ENCODE measurements at places on chromosomes 16 and 17.

DNA sequence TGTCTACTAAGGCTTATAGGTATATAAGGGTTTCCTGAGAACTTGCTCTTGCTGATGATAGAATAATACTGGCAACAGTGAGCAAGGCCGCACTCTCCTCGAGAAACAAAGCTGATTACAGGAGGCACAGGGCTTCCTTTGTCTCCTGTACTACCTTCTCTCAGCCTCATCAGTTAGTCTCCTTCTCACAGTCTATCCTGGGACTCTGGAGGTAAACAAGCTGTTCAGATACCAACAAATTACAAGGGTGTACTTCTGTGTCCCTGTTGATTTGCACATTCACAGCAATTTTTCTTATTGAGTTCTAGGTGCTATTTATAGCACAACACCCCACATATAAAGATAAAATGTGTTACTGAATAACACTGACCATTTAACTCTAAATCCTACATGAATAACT, 98.7 kb downstream of the TRIM37 start:
- no peak for DNase-seq
- H3K36me3 ChIP-seq = peaks cover 4% of the 10 kb centered on the region
- H3K4me1 ChIP-seq = peaks cover 4% of the 10 kb centered on the region
- H3K27ac ChIP-seq = no peak overlapping the region
- H3K27me3 ChIP-seq = no peaks in the 10 kb centered on the region

DNA sequence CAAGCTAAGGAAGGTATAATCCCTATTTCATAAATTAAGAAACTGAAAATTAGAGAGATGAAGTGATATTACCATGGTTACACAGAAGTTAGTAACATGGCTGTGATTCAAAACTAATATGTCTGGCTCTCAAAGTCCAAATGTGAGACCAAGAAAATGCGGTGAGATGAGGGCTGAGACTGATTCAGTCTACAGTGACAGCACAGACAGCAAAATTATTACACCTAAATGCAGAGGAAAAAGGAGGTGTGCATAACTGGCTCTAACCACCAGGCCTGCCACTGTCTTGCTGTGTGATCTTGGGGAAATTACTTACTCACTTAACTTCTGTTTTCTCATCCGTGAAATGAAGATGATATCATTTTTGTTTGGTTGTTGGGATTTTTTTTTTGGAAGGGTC, 270.0 kb upstream of the SOX9 start:
- DNase-seq = no peak
- H3K4me1 ChIP-seq = no peaks in the 10 kb centered on the region
- H3K4me3 ChIP-seq = no peak overlapping the region

- no peak overlapping the region for H3K27ac ChIP-seq
- peaks cover 18% of the 10 kb centered on the region for H3K4me1 ChIP-seq
- no peaks in the 10 kb centered on the region for H3K36me3 ChIP-seq
- H3K4me3 ChIP-seq = no peak overlapping the region
- DNase-seq = no peak
- no peaks in the 10 kb centered on the region for H3K27me3 ChIP-seq
Observed at GRCh38 chr17:6985266-6985665, 10.6 kb upstream of the ALOX12 start.

- DNase-seq = no peak
- H3K27me3 ChIP-seq = no peaks in the 10 kb centered on the region
- no peaks in the 10 kb centered on the region for H3K4me1 ChIP-seq
- no peak overlapping the region for H3K27ac ChIP-seq
- no peaks in the 10 kb centered on the region for H3K36me3 ChIP-seq
- no peak overlapping the region for H3K4me3 ChIP-seq
Observed at GRCh38 chr16:5336941-5337340, 239.3 kb upstream of the EEF2KMT start.

- no peak for DNase-seq
- no peaks in the 10 kb centered on the region for H3K27me3 ChIP-seq
- H3K36me3 ChIP-seq = no peaks in the 10 kb centered on the region
- H3K27ac ChIP-seq = no peak overlapping the region
Observed at GRCh38 chr16:56324406-56324805, 100.9 kb downstream of the AMFR start.

DNA sequence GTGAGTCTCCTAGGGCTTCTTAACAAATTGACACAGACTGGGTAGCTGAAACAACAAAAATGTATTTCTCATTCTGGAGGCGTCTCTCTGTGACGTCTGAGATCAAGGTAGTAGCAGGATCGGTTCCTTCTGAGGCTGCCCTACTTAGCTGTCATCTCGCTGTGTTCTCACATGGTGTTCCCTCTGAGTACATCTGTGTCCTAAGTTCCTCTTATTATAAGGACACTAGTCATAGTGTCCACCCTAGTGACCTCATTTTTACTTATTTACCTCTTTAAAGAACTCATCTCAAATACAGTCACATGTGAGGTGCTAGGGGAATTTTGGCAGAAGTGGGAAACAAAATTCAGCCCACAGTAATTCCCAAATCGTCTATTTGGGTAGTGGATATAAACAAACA, 529.1 kb downstream of the NPIPA7 start:
- no peak overlapping the region for H3K27ac ChIP-seq
- no peaks in the 10 kb centered on the region for H3K4me1 ChIP-seq
- H3K27me3 ChIP-seq = peaks cover 3% of the 10 kb centered on the region
- DNase-seq = no peak
- H3K36me3 ChIP-seq = no peaks in the 10 kb centered on the region

DNA sequence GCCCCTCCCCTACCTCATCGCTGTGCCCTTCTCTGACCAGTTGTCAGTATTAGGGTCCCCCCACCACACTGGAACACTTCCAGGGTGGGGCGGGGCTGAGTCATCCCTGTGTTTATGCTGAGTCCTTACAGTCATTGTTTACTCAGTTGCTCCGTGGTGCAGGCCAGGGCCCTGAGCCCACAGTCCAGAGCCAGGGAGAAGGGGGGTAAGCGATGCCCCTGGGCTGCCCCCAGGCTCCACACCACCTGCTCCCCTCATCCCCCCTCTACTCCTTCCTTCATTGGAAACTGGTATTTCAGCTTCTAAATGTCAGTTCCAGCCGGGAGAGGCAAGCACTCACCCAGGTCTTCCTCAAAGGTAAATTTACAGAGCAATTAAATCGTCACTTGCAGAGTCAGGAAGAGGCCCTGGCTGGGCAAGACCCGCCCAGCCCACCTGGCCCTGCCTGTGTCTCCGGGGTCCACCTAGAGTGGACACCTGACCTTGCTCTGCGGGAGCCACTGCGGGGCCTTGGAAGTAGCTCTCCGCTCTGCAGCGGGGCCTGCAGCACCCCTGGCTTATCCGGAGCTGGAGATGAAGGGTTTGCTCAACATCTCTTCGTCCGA, 4.8 kb downstream of the ATP2A3 start:
- peaks cover 49% of the 10 kb centered on the region for H3K4me1 ChIP-seq
- H3K36me3 ChIP-seq = peaks cover 18% of the 10 kb centered on the region
- DNase-seq = no peak
- H3K27me3 ChIP-seq = no peaks in the 10 kb centered on the region
- H3K4me3 ChIP-seq = no peak overlapping the region
- H3K27ac ChIP-seq = peak overlapping the region; percentile 59

GRCh38 chr17:2611627-2612026, 18.2 kb downstream of the PAFAH1B1 start:
- peaks cover 14% of the 10 kb centered on the region for H3K4me1 ChIP-seq
- H3K27ac ChIP-seq = no peak overlapping the region
- no peak for DNase-seq

DNA sequence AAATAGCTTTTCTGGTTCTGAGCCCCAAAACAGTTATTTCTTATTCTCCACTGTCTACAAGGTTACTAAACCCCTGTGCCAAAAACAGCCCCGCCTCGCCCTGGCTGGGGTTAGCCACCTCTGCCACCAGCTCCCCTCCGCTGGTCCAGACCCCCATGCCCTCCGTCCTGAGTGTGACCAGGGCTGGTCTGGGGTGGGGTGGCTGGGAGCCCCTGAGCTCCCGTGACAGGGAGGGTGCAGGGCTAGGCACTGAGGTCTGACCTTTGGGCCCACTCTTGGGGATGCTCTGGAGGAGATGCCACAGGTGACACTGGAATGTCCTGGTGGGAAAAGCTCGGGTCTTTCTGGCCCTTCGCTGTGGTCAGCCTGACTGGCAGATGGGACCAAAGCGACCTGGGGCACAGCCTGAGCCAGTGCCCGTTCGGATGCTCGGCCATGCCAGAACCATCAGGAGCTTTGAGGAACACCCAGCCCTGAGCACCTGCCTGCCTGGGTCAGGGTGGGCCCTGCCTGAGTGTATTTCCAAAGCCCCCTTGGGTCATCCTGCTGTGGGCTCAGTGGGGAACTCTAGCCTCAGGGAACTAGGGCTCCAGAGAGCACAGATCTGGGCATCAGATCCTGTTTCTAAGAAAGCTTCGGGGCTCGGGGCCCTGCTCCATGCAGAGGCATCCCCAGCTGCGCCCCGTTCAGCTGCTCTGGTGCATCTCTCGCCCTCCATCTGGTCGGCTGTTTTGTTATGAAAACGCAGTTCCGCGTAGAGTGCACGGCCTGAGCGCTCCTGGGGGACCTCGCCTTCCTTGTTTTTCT, 72.1 kb upstream of the GNG13 start:
- H3K36me3 ChIP-seq = no peaks in the 10 kb centered on the region
- H3K27me3 ChIP-seq = no peaks in the 10 kb centered on the region
- H3K4me1 ChIP-seq = peaks cover 2% of the 10 kb centered on the region
- H3K4me3 ChIP-seq = no peak overlapping the region

- no peak overlapping the region for H3K4me3 ChIP-seq
- H3K4me1 ChIP-seq = peaks cover 2% of the 10 kb centered on the region
- DNase-seq = no peak
- no peaks in the 10 kb centered on the region for H3K27me3 ChIP-seq
- H3K36me3 ChIP-seq = no peaks in the 10 kb centered on the region
Observed at GRCh38 chr17:6474906-6475305, 30.7 kb downstream of the PIMREG start.

DNA sequence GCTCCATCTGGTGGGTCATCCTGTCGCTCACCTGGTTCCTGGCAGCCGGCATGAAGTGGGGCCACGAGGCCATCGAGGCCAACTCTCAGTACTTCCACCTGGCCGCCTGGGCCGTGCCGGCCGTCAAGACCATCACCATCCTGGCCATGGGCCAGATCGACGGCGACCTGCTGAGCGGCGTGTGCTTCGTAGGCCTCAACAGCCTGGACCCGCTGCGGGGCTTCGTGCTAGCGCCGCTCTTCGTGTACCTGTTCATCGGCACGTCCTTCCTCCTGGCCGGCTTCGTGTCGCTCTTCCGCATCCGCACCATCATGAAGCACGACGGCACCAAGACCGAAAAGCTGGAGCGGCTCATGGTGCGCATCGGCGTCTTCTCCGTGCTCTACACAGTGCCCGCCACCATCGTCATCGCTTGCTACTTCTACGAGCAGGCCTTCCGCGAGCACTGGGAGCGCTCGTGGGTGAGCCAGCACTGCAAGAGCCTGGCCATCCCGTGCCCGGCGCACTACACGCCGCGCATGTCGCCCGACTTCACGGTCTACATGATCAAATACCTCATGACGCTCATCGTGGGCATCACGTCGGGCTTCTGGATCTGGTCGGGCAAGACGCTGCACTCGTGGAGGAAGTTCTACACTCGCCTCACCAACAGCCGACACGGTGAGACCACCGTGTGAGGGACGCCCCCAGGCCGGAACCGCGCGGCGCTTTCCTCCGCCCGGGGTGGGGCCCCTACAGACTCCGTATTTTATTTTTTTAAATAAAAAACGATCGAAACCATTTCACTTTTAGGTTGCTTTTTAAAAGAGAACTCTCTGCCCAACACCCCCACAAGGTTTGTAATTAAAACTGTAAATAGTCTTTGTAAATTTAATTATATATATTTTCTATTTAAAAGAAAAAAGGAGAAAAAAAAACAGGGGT, 1.7 kb downstream of the FZD2 start:
- peak overlapping the region; percentile 65 for H3K4me3 ChIP-seq
- peaks cover 84% of the 10 kb centered on the region for H3K27me3 ChIP-seq
- peaks cover 22% of the 10 kb centered on the region for H3K4me1 ChIP-seq
- H3K36me3 ChIP-seq = peaks cover 2% of the 10 kb centered on the region
- no peak for DNase-seq
- no peak overlapping the region for H3K27ac ChIP-seq

DNA sequence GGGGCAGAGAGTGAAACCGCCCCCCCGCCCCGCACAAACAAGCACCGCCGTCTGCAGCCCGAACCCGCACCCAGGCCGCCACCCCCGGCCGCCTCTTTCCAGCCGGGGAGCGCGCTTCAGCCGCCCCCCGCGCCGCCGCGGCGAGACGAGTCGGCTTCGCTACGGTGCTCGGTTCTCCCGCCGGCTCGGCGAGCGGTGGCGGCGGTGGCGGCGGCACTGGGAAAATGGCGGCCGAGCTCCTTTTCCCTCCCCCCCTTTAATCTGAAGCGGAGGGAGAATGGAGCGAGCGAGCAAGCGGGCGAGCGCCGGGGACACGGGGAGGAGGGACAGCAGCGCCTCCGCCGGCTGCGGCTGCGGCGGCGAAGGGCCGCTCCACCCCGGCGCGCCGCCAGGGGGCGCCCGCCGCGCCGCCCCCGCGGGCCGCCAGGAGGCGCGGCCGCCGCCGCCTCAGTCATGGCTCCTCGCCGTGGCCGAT, at the start of gene KANSL1:
Gene KANSL1 (minus strand): TSS at position 279 of the 475 bp plus-strand sequence. CDS start 21,286 bp downstream, outside the sequence.
- peaks cover 26% of the 10 kb centered on the region for H3K36me3 ChIP-seq
- H3K4me1 ChIP-seq = peaks cover 57% of the 10 kb centered on the region
- DNase-seq = no peak

GRCh38 chr16:55378616-55379015, 54.6 kb downstream of the IRX6 start:
- DNase-seq = no peak
- H3K4me3 ChIP-seq = no peak overlapping the region
- peaks cover 2% of the 10 kb centered on the region for H3K27me3 ChIP-seq
- no peak overlapping the region for H3K27ac ChIP-seq
- H3K36me3 ChIP-seq = no peaks in the 10 kb centered on the region

GRCh38 chr16:56551796-56552738, 12.8 kb upstream of the MT4 start:
- H3K4me3 ChIP-seq = no peak overlapping the region
- no peak overlapping the region for H3K27ac ChIP-seq
- DNase-seq = no peak
- peaks cover 33% of the 10 kb centered on the region for H3K27me3 ChIP-seq
- H3K4me1 ChIP-seq = peaks cover 10% of the 10 kb centered on the region

DNA sequence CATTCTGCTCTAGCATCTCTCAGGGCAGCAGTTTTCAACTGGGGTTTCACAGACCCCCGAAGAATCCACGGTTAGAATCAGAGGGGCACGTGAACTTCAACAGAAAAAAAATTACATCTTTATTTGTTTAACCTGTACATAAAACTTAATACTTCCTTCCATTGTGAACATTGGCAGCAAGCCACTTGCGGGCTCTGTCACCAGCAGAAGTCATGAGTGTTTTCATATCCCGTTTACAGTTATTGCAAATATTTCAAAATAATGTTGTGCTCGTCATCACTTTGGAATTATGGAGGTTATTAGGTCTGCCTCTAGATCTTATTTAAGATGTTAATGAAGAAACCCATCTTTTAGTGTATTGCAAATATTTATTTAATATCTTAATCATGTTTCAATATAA, 109.8 kb downstream of the SDR42E1 start:
- H3K4me1 ChIP-seq = no peaks in the 10 kb centered on the region
- H3K27ac ChIP-seq = no peak overlapping the region
- no peaks in the 10 kb centered on the region for H3K27me3 ChIP-seq
- no peaks in the 10 kb centered on the region for H3K36me3 ChIP-seq

GRCh38 chr16:68287276-68288251, 23.2 kb downstream of the SLC7A6OS start:
- DNase-seq = peak; percentile 44
- H3K4me3 ChIP-seq = peak overlapping the region; percentile 51
- H3K27ac ChIP-seq = peak overlapping the region; percentile 90
- H3K27me3 ChIP-seq = no peaks in the 10 kb centered on the region
